ENCODE measurements at places on chromosomes 6 and 20.

DNA sequence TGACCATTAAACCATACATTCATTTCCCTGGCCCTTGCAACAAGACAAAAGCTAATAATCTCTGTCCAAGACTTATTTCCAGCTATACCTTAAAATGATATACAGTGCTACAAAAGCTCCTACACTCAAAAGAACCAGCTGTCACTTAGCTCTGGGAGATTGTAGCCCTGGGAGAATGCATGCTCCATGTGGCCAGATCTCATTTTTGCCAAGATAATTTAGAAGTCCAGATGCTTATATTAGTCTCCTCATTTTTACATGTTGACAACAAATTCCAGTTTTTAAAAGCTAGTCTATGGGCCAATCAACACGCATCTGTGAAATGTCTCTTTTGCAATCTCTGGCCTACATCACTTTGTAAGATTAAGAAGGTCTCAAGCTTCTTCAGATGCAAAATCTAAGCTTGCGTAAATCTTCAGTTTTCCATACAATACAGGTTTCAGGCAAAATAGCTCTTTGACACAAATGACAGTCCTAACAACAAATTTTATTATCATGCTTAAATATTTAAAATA lies 27.1 kb downstream of the TASP1 start:
- DNase-seq: no peak

DNA sequence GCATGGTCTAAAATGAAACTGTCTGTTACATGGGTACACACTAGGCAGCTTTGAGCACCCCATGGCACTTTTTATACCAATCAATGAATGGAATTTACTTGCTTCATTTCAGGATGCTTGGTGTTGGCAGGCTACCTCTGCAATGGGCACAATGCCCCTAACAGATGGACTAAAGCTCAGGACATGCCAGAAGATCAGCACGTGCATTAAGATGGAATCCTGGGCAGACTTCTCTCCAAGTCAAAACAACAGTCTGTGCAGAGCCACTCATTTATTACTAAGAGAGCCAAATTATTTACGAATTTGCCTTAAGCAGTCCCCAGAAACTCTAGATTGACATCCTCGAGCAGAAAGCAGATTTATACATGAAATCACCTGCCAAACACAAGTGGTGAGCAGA lies 55.8 kb upstream of the SCML4 start:
- DNase-seq: no peak

DNA sequence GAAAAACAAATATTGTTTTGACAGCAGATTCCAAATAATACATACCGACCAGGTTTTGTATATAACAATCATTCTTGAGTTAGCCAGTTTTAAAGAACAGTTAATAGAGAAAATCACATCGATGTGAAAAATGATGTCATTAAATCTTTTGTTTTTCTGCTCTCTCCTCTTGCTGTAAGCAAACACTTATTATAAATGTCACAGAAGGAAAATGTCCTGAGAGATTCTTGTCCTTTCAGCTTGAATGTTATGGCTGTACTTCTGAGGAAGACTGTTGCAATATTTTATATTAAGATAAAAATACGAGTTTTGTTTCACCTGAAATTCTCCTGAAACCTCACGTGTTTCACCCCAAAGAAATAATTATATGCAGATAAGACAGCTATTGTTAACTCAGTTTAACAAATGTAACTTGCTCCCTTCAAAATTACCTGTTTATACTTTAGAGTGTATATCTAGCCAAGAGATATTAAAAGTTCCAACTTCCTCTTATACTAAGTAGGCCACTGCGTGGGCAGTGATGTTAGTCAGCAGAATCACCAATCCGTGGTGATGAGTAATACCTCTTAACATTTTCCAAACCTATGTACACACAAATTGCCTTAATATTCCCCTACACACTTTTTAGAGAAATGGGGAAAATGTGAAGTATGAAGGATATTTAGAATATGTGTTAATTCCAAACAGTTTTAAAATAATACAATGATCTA lies 1111.4 kb upstream of the CITED2 start:
- DNase-seq: no peak

GRCh38 chr6:169487579-169488436 lies 214.0 kb downstream of the WDR27 start:
- DNase-seq: no peak

GRCh38 chr6:90508753-90509152 lies 78.1 kb downstream of the MAP3K7 start:
- no peak for DNase-seq

DNA sequence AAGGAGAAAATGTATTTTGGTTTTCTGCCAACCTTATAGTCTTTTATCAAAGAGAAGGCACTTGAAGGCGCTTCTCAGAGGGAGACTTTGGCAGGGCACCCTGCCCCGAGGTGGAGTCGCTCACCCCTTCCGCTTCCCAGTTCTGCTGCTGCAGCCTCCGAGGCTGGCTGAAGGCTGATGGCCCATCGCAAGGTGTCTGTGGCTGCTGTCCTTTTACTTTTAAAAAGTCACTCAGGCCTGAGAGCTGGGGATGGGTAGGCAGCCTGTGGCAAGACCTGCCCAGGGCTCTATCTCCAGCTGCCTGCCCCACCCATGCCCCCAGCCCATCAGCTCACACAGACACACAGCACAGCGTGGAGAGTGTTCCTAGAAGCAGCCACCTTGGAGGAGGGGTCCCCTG lies 206.6 kb upstream of the CST7 start:
- DNase-seq: no peak

Measured in CD4-positive, alpha-beta T cell treated with Interleukin-4 for 1 hour (primary cell).